A549 treated with CpdA at 1 μM for 4 hours (cell line): ENCODE measurements at places on chromosomes 5 and 9. TPM values are rescaled to one million over a fixed set of nuclear protein-coding genes. Genes with fewer than 3 reads are reported as not detected.

The TIMD4 gene
- total RNA-seq = 0.91 to 1.9 TPM (median 1.6 TPM) in 5 replicates

The OR1Q1 gene
- total RNA-seq = 0.06 TPM in 1 of 5 replicates, not detected in the others

The CDKN2B-AS1 gene
- not detected in 5 replicates for total RNA-seq

The CCNJL gene
- 10.9 to 14.1 TPM (median 12.9 TPM) in 5 replicates for total RNA-seq

The CFAP157 gene
- total RNA-seq = 0.07 to 0.11 TPM (median 0.07 TPM) in 3 of 5 replicates, not detected in the others

The SLCO4C1 gene
- total RNA-seq = not detected in 5 replicates

The GAPVD1 gene
- total RNA-seq = 14.1 to 20.8 TPM (median 17.0 TPM) in 5 replicates

The CSNK1A1 gene
- 109 to 133 TPM (median 121 TPM) in 5 replicates for total RNA-seq

The SH3RF2 gene
- 2.2 to 3.3 TPM (median 3.0 TPM) in 5 replicates for total RNA-seq

The ENHO gene
- total RNA-seq = 1.3 to 2.3 TPM (median 2.0 TPM) in 5 replicates

The ANKRD31 gene
- 0.03 to 0.12 TPM (median 0.07 TPM) in 5 replicates for total RNA-seq

The TICAM2 gene
- total RNA-seq = 0.46 to 1.1 TPM (median 1.0 TPM) in 5 replicates

The SPAG8 gene
- 0.22 to 0.53 TPM (median 0.27 TPM) in 5 replicates for total RNA-seq

The C1QTNF2 gene
- 0.14 to 0.16 TPM (median 0.15 TPM) in 4 of 5 replicates, not detected in the other for total RNA-seq
